ENCODE measurements at places on chromosomes 11 and 22.

DNA sequence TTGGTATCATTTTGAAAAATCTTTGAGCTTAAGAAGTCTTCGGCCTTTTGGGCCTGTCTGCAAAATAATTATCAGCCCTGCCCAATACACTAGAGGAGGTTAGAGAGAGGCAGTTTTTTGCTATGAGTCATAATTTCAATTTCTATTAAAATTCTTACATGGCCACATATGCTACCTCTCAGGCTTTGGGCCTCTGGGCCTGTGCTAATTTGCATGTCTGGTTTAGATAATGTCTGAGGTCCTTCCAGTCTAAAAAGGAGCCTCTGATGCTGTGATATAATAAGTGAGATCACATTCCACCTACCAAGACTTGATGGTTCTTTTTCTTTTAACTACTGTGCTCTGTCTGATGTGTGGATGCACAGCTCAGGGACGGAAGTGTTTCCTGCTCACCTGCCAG is 70.8 kb downstream of the KCNJ1 start:
- no peak for DNase-seq

GRCh38 chr22:19715188-19715930 is 1.1 kb downstream of the SEPTIN5 start:
- no peak for DNase-seq

DNA sequence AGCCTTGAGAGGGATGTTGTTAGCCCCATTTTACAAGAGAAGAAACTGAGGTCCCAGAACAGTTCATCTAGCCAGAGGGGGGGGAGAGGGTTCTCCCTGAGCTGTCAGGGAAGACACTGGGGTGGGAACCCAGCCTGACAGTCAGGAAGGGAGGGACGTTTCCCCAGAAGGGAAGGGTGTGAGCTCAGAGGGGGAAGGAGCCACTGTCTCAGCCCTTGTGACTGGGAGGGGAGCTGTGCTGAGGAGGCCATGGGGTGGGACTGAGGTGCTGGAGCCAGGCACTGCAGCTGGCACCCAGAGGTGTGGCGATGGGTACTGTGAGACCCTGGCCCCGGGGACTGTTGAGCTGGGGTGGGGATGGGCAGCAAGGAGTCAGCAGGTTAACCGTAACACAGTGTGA is 35.7 kb downstream of the DAGLA start:
- DNase-seq: no peak

DNA sequence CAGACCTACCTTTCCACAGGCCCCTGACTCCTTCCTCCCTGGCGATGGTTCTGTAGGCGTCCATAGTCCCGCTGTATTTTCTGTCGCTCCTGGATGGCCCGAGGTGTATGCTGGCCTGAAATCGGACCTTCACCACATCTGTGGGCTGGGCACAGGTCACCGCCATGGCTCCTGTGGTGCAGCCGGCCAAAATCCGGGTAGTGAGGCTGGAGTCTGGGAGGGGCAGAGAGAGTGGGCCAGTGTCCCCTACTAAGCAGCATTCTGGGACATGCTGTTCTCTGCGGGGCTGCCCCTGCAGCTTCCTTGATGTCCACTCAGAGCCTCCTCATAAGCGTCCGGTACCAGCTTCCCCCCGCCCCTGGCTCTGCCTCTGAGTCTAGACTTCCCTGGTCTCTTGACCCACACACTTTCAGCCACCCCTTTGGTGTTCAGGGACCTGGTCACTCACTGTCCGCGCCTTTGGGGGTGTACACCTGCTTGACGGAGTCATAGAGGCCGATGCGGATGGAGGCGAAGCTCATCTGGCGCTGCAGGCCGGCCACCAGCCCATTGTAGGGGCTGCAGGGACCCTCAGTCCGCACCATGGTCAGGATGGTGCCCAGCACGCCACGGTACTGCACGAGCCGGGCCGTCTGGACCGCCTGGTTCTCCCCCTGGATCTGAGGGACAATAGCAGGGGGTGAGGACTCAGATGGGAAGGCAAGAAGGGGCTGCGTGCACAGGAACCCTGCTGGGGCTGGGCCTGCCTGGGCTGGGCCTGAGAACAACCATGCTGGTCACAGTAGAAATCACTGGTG is 3.0 kb downstream of the UCP3 start:
- no peak for DNase-seq

DNA sequence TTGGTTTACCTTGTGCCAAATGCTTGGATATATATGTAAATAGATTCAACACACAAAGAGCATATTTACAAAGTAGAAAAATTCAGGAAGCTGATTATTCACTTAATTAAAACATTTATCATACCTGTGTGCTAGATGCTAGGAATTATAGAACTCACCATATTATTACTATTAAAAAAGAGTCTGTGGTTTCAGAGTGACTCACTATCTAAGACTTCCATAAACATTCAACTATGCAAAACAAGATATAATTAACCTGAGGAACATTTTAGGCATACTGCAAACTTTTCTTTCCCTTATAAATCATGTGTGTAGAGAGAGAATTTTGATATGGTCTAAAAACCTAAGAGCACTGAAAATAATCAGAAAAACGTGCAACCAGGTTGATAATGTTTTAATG is 27.3 kb downstream of the CTSC start:
- DNase-seq: no peak

- no peak for DNase-seq
Observed at GRCh38 chr11:114169321-114169749, 109.8 kb downstream of the ZBTB16 start.

DNA sequence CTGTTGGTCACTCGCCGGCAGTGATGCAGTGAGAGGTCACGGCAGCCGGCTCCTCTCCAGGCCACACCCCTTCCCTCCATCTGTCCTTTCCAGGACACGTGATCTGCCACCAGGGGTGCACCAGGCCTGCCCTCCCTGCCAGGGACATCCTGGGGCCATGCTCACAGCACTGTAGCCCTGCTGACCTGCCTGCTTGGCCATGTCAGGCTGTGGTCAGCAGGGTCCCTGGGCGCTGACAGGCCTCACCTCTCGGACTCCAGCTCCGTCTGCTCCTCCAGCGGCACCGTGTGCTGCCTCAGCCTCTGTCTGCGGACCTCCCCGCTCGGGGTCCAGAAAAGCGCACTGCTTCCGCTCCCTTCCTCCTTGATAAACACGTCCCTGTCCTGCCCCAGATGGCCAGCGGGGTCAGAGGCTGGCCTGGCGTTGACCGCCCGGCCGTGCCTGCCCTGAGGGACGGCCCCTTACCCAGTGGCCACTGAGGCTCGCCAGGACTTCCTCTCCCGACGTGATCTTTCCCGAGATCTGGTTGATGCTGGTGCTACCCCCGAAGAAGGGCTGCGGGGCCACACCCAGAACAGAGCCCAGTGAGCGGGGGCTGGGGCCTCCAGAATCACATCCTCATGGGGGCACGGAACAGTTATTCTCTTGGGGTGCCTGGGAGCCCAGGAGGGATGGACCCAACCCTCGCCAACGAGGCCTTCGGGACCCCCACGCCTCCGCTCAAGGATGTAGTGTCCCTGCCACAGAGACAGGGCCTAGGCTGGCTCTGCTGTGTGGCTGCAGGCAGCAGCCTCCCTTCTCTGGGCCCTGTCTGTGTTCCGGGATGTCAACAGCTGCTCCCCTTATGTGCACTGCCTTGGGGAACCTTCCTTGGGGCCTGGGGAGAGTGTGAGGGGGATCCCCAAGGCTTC is 36.3 kb upstream of the CARS1 start:
- no peak for DNase-seq

GRCh38 chr22:30605449-30606110 is 1.4 kb upstream of the TCN2 start:
- DNase-seq: peak; percentile 78

DNA sequence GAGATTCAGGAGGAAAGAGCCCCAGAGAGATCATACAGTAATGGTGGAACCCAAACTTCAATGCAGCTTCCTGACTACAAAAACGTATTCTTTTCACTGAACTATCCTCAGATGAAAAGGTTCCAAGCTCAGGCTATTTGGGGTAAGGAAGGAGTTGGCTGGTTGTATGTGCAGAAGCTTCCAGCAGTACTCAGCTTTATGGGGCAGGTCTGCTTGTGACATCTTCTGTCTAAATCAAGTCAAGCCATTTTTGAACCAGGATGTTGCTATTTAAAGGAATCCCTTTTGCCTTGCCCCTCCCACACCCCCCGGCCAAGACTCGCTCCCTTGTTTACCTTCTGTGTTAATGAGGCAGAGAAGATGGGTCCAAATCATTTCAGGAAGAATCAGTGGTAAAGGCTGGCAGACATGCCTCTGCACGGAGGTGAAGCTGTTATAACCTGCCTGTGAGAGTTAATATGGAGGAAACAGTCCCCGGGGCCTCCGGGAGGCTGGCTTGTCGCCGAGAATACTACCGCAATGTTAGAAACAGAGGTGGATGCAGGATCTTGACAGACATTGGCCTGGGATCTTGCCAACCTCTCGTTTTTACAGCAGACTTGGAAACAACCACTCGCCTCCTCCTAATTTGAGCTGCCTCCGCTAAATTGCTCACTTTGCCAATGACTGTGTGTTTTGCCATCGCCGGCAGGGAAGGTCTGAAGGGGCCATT is 45.4 kb downstream of the TIMP3 start:
- no peak for DNase-seq

- DNase-seq: no peak
Observed at GRCh38 chr11:121450401-121450800, 1.7 kb upstream of the SORL1 start.

GRCh38 chr11:8794677-8795103 is 112.1 kb downstream of the RPL27A start:
- no peak for DNase-seq

- DNase-seq: peak; percentile 78
Observed at GRCh38 chr11:7651700-7652099, 21.6 kb downstream of the CYB5R2 start.

DNA sequence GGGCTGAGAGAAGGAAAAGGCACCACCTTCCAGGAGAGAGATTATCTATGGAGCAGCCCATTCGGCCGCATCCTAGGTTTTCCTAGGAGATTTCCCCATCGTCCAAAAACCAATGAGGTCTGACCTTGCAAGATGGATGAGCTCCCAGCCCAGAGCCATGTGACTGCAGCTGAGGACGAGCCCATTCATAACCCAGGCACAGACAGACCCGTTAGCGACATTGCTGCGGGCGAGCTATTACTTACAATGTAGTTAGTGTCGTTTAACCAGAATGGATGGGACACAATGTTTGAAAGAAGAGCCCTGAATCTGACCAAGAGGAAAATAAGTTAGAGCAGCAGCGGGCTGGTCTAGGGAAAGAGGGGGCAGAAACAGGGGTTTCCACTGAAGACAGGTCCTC is 395.9 kb upstream of the CADM1 start:
- DNase-seq: no peak

- DNase-seq: no peak
Observed at GRCh38 chr11:110973401-110973980, 261.3 kb upstream of the ARHGAP20 start.

- no peak for DNase-seq
Observed at GRCh38 chr11:106231591-106231990, 154.1 kb downstream of the AASDHPPT start.

DNA sequence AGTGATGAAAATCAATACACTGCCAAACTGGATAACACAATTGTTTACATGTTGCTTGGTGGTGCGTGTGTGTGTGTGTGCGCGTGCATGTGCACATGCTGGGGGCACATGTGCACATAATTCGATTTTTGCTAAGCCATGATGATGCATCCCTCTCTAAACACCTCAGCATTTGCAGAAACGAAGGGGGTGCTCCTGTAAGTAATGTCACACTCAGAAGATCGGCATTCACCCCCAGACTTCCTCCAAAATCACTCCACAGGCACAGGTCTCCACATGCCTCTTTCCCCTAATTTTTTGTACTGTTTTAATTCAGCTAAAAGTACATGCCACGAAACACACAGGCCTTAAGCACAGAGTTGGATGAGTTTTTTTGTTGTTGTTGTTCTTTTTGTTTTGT is 341.5 kb downstream of the SHANK2 start:
- DNase-seq: no peak

DNA sequence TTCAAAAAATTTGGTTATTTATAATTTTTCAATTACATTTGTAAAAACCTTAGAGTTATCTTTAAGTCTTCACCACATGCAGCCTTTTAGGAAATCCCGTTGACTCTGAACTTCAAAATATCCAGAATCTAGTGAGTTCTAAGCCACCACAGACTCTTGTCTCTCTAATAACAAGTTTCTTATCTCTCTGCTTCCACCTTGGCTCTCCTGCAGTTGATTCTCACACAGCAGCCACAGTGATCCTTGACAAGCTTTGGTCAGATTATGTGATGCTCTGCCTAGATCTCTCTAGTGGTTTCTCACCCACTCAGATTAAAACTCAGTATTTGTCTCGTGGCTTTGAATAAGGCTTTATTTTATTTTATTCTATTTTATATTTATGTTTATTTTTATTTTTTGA is 8.6 kb downstream of the HSD17B12 start:
- DNase-seq: no peak

DNA sequence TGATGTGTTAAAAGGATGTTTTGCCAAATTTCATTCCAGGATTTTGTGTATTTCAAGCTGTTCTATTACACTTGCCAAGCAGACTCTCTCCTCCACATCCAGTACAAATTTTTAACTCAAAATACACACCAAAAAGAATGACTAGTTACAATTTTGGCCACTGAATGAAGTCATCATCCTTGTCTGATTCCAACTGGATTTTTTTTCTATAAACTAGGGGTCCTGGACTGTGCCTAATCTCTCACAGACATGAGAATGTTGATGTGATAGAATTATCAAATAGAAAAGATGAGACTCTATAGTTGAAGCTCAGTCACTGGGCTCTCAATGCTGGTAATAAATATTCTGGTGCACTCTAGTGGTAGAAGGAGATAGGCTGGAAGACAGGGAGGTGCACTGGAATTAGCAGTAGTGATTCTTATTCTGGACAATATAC is 85.8 kb downstream of the FANCF start:
- peak; percentile 56 for DNase-seq

GRCh38 chr11:59243633-59244032 is 30.9 kb upstream of the MPEG1 start:
- no peak for DNase-seq

GRCh38 chr11:10440401-10440800 is 14.7 kb upstream of the AMPD3 start:
- no peak for DNase-seq
